ENCODE measurements at places on chromosomes 5 and 9.

DNA sequence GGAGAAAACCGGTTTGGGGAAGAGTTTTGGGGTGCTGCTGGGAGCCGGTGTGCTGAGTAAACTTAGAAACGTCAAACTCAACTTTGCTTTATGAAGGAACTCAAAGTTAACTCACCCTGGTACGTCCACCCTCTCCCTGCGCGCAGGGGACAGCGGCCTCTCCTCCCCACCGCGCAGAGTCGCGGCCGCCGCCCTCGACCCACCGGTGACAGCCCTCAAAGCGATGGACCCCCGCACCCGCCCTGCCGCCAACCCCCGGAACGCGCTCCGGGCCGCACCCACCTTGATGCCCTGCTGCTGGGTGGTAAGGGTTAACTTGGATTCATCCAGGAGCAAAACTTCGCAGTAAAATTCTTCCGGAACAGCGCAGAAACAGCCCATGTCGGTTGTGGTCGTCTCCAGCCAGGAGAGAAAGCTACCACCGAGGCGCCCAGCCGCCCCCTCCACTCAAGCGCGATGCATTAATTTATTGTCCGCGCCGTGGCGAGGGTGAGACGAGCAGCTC is 366 bp downstream of the EPB41L4A start:
- DNase-seq = peak; percentile 36

DNA sequence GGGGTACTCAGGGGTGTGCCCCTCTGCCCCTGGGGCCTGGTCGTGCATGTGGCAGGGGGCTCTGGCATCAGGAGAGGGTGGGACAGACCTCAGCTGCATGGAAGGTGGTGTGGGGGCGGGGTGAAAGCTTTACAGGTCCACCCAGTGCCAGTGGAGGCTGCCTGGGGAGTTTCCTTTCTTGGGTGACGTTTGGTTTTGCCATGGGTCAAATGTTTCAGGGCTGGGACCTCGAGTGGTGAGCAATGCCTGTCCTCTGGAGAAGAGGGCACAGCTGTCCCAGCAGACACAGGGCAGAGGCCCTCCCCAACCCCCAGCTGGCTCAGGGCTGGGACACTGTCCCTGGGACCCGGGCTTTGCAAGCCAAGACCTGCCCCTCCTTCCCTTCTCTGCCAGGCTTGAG is 3.6 kb downstream of the RXRA start:
- peak; percentile 64 for DNase-seq

DNA sequence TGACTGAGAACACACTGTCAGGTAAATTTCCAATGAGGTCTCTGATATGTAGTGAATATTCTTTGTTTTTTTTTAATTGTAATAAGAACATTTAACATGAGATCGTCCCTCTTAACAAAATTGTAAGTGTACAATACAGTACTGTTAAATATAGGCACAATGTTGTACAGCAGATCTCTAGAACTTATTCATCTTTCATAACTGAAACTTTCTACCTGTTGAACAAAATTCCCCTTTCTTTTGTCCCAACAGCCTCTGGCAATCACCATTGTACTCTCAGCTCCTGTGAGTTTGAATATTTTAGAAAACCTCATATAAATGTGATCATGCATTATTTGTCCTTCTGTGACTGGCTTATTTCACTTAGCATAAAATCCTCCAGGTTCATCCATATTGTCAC is 10.6 kb upstream of the PRLR start:
- no peak for DNase-seq

GRCh38 chr5:15573590-15573989 is 73.6 kb downstream of the FBXL7 start:
- DNase-seq = no peak

GRCh38 chr9:109264877-109265587 is 55.8 kb downstream of the EPB41L4B start:
- DNase-seq = peak; percentile 61

DNA sequence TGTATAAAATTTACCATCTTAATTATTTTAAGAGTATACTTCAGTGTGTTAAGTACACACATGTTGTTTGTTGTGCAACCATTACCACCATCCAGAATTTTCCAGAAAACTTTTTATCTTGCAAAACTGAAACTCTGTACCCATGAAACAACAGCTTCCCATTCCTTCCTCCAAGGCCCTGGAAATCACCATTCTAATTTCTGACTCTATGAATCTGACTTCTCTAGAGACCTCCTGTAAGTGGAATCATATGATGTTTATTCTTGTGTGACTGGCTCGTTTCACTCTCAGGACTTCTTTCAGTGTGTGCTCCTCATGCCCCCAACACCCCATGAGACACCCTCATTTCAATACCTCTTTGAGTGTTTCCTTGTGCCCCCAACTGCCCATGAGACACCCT is 60.4 kb upstream of the COL15A1 start:
- DNase-seq = no peak

- no peak for DNase-seq
Measured at GRCh38 chr5:169832304-169832703, 148.0 kb downstream of the INSYN2B start.

DNA sequence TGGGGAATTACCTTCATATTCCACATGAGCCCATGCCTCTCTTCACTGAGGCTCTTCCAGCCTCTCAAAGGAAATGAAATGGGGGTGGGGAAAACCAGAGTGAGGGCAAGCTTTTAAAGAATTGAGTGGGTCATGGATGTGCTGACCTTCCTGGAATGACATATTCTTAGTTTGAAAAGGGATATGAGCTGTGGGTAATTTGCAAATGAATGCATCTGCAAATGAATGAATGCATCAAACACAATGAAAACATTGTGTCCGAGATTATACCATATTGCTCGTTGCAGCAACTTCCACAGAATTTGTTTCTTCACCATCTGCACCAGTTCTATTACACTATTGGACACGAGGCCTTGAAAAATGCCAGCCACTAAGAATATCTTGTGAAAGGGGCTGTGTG is 198.6 kb upstream of the CDH6 start:
- no peak for DNase-seq

- peak; percentile 17 for DNase-seq
Measured at GRCh38 chr9:134664446-134664845, 22.8 kb downstream of the COL5A1 start.

DNA sequence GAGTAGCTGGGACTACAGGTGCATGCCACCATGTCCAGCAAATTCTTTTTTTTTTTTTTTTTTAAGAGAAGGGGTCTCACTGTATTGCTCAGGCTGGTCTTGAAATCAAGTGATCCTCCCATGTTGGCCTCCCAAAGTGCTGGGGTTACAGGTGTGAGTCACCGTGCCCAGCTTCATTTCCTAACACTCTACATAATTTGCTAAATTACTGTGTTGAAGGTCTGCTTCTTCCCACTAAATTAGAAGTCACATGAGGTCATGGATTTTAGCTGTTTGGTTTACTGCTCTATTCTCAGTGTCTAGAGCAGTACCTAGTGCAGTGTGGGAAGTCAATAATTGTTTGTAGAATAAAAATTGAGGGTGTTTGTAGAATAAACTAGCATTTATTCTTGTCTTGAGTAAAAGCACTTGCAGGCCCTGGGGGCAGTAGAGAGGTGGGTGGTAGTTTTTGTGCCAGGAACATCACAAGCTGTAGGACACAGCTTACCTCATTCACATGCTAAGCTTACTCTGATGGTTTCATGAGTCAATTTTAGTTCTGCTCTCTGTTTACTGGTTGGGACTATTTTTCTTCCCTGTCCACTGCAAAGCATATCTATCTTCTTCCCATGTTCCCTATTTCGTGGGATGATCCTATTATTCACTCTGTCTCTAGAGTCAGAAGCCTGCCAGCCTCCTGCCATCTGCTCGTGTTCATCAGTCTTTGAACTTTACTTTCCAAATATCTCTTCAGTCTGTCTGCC is 7.0 kb downstream of the TEX48 start:
- DNase-seq = no peak

DNA sequence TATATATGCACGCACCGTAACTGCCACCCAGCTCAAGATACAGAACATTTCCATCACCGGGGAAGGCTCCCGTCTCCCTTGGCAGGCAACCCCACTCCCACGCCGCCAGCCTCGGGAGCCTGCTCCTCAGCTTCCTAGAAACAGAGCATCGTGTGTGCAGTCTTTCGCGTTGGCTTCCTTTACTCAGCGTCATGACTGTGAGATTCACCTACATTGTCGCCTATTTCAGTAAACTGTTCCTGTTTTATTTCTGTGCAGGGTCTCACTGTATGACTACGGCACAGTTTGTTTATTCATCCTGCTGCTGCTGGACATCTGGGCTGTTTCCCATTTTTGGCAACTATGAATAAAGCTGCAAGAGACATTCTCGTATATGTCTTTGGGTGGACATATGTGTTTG is 90.7 kb downstream of the STK10 start:
- DNase-seq = no peak

- DNase-seq = no peak
Measured at GRCh38 chr5:181108578-181109165, 22.3 kb downstream of the OR2V1 start.

GRCh38 chr5:10301842-10302610 is 5.7 kb downstream of the CMBL start:
- peak; percentile 93 for DNase-seq

DNA sequence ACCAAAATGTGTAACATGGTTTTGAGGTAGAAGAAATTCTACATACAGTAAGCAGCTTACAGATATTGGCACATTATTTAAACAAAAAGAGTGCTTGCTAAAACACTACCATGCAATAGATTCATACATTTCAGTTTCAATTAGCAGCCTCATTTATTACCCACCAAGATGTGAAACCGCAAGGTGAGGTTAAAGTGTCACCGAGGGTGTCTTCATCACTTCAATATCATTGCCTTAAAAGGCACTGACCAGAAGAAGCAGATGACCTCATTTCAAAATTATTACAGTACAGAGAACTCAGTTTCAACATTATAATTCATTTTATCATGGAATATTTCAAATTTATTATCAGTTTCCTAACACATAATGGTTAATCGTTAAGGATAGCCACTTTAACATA is 302.2 kb downstream of the ISL1 start:
- DNase-seq = no peak

DNA sequence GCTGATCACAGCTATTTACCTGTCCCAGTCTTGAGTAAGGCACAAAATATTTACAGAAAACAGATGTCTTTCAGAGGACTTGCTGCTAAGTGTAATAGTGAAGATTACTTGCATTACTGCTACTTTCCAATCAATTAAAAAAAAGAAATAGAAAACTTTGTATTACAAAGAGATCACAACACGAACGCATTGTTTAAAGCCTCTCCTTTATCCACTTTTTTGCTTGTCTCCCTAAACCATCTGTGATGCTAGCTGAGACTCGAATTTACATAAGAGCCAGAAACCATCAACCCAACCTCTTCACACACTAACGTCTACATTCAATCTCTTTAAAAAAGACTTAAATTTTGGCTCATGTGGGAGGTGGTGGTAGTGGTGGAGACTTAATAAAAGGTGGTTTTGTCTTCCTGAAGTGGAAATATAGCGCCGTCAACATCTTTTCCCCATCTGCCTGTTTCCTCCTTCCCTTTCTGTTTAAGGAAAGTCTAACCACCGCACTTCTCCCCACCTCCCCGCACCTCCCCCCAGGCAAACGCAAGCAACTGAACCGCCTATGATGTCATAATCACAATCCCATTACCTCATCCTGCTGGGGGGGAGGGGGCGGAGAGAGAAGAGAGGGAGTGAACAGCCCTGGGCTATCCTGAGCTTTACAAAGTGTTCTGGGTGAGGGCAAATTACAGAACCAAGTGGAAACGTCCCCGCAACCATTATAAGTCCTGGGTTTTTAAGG is 948 bp upstream of the FAM53C start:
- no peak for DNase-seq

DNA sequence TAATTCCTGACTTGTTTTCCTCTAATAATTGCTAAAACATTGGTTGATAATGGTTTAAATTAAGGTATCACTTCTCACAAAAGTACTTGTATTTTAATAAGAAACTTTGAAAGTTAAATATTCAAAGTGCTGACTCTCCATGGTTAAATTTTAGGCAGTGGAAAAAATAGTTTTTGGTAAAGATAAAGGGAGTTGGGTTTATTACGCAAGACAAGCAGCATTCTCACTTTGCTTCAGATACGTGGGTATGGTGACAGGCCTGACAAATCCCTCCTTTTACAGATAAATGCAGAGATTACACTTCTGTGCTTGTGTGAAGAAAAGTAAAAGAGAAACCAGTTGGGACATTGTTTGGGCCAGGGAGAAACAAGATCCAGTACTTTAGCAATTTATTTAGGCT is 14.5 kb upstream of the FAM170A start:
- DNase-seq = no peak

DNA sequence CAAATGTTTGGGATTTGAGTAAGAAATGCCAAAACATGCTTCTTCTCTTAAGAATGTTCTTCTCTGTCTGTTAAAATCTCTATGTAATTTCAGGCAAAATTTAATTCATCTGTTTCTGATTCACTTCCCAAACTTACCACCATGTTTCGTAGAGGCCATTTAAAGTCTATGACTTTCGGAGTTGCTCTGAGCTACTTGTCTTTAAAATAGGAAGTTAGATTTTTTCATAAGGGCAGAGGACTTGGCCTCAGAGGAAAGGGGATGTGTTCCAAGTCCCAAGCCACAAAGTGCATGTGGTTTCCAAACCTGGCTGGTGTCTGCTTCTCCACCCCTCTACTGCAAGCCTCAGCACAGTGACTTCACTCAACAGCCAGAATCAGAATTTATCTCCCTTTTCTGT is 111.3 kb upstream of the ADRA1B start:
- DNase-seq = peak; percentile 38

DNA sequence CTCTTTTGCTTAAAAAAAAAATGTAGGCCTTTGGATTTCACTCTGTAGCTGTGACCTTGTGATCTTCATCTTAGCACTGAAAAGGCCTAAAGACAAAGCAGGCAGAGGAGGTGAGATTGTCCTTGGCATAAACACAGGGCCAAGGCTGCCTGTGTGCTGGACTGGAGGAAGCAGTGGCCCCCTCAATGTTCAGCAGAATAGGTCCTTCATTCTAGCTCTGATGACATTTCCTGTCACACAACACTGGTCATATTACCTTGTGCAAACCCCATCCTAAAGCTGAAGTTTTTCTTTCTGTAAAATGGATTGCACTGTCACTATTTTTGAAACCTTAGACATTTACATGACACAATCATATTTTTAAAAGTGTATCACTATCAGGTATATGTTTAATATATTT is 147.4 kb downstream of the INSYN2B start:
- no peak for DNase-seq

GRCh38 chr9:113701774-113702755 is 174.0 kb upstream of the ZNF618 start:
- no peak for DNase-seq

DNA sequence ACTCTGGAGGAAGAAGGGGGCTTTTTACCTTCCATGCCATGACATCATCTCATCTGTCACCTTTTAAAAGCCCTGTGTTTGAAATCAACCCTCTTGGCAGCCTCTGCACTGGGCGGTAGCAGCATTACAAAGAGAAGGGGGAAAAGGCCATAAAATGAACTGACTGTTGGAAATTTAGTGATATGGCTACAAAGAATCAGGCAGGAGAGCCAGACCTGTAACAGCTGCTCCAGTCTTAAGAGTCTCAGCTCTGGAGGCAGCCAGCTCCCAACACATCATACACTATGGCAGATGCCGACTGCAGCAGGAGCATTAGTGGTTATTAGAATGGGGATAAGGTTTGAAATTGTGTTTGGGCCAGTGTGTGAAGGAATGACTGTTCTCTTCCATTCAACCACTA is 257.5 kb downstream of the DMAC1 start:
- no peak for DNase-seq
